Retinal pigment epithelial cell (primary cell): ENCODE measurements at places on chromosomes 3 and 15.

DNA sequence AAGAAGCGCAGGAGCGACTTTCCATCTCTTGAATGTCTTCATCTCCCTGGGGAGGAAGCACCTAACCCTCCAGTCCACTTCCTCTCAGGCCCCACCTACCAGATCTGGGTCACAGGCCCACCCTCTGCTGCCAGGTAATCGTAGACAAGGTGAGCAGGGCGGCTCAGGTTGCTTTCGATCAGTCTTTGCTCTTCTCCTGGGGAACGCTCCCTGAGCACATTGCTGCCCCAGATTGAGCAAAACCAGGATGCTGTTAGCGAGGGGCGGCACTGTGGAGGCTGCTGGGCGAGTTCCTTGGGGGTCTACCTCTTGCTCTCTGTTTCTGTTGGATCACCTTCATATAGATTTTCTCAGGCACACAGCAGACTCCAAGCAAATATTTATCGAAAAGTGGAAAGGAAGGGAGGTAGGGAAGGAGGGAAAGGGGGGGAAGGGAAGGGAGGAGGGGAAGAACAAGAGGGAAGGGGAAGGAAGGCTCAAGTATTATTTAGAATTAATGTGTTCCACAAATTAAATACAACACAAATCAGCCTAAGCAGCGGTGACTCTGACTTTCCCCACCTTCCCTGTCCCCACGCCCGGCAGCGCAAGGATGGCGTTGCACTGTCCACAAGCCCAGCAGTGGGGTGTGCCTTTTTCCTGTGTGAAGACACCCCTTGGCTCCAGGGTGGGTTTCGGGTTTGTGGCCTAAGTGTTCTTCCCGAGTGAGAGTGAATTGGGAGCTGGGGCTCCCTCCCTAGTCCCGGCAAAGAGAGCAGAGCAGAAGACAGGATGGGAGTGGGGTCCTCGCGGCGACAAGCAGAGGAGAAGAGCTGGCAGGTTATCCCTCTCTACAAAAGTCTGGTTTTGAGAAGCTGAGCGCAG is 6.1 kb upstream of the PCSK6 start:
- DNase-seq: no peak

GRCh38 chr3:191087391-191087790 is 111.7 kb upstream of the OSTN start:
- DNase-seq: no peak

- DNase-seq: no peak
These were observed 16.3 kb upstream of the TRAT1 start for GRCh38 chr3:108806316-108806715.

DNA sequence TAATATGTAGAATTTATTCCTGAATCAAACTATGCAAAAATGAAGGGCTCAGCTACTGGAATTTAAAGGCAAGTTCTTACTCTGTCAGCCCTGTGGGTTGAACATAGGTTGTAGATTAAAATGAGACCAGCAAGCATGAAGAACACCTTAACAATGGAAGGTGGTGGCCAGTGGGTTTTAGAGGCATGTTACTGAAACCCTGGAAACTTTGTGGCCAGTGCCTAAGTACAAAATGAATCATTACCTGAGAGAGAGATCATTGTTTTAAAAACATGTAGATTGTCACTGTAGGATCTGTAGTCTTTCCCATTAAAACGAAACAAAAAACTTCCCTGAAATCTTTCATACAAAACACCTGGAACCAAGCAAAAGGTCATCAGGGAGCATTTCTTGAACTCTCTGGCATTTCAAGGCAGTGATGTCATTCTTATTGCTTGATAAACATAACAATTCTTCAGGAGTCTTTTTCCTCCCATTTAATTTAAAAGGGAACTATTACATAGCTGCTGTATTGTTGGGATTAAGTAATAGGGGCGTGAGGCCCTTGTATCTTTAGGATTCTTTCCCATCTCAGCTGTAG is 51.8 kb downstream of the TMEM108 start:
- no peak for DNase-seq

DNA sequence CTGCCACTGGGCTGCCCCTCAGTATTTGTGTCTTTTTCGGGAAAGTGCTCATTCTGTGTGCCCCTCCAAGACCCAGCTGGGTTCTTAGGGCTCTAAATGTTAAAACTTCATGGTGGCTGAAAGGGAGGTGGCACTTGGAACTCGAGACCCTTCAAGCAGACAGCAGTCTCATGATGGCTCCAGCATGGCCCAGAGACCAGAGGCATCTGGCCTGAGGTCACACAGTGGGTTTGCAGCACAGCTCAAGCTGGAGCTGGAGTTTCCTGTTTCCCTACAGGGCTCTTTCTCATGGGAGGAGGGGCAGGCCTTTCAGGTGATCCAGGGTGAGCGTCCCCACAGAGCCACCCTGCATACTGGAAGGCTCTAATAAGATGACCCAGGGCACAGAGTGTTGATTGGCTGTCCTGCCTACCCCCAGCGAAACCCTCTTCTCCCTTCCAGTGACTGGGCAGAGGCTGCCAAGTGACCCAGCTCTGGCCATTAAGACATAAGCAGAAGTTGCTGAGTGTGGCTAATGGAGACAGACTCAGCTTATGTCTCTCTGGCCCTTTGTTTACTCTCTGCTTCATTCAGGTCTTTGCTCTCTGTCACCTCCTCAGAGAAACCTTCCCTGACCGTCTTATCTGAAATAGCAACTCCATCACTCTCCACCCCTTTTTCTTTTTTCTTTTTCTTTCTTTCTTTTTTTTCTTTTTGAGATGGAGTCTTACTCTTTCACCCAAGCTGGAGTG is 166.6 kb upstream of the SMAD3 start:
- no peak for DNase-seq

DNA sequence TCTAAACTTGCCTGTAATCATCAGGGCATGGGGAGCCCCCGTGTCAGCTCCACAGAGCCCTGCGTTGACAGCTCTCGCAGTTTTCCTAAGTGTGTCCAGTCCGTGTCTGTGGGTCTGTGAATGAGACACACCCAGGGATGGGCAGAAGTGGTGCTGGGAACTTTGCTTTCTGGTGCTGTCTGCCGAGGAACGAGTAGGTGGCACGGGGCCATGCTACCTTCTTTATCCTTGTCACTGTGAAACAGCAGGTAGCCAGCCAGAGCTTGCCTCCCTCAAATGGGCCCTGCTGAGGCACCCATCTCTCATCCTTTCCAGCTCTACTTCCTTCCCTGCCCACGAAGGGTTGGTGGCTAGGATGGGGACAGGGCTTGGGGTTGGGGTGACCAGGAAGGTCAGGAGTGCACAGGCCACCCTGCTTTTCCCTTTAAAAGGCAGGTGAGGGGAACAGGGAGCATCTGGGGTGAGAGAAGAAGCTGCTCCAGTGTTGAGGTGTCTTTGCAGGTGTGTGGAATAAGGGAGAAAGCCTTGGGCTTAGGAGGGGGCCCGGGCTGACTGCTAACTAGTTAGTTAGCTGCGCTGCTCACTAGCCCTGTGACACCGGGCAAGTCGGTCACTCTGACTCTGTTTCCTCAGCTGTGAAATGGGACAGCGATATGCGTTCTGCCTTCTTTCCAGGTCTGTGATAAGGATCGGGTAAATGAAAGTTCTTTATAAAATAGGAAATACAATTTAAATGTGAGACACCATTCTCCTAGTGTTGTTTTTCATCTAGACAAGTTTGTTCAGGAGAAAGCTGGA is 27.9 kb downstream of the PDIA5 start:
- no peak for DNase-seq

DNA sequence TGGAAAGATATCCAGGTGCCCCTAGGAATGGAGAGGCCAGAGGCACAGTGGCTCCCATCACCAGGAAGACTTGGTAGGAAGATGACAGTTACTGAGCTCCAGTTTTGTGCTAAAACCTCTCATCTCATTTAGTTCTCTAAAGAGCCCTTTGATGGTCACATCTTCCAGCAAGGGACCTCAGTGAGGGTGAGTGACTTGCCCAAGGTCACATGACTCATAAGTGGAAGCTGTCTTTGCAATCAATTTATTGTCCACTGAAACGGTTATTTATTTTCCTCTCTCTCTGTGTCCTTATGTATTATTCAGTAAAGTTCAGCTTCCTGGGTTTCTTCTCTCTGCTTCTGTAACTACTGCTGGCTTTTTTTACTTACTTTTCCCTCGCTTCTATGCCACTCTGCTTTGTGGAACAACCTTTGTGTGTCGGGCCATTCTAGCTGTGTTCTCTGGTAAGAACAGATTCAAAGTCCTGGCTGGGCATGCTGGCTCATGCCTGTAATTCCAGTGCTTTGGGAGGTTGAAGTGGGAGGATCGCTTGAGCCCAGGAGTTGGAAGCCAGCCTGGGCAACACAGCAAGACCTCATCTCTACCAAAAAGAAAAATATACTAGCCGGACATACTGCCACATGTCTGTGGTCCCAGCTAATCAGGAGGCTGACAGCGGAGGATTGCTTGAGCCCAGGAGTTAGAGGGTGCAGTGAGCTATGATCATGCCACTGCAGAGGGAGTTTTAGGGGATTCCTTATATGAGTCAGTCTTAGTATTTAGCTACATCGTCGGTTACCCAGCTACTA is 55.9 kb downstream of the PDIA5 start:
- DNase-seq: no peak

DNA sequence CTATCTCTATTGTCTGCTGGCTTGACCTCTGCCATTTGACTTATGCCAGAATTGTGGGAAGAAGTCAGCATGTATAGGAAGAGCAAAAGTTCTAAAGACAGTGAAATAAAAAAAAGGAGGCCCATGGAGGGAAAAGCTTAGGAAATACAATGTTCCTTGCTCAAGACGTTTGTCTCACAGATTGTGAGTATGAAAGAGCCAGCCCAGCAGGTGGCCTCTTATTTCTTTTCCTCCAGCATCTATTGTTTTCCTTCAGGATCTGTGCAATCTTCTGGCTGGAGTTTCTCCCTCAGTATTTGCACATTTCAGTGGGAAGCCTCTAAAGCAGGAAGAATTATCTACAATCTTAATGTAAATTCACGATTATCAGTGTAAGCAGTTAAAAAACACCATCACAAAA is 43.7 kb downstream of the ZDHHC3 start:
- DNase-seq: no peak

GRCh38 chr3:195080571-195081151 is 190.3 kb downstream of the XXYLT1 start:
- no peak for DNase-seq

DNA sequence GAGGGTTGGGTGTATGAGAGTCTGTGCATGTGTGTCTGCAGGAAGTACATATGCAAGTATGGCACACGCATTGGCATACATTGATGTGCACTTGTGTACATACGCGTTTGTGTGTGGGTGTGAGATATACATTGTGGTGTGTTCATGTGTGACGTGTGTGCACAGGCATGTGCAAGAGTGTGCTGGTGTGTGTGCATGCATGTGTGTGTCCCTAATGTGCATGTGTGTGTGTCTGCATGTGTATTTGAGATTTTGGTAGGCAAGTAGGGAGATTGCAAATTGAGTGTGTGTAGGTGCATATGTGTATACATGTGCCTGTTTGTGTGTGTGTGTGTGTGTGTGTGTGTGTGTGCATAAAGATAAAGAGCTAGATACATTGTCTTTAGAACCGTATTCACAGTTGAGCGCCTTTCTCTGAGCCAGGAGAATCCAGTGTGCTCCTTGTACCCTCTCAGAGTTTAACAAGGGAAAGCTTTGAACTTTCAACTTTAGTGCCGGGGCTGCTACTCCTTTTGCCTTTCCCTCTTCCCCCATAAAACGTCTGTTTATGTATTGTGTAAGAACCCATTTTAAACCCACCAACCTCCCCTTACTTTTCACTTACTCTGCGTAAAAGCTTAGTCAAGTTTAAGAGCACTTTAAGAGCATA is 152.4 kb upstream of the CHL1 start:
- no peak for DNase-seq

- no peak for DNase-seq
These were observed 449.2 kb upstream of the CFAP20DC start for GRCh38 chr3:59499000-59499399.

- no peak for DNase-seq
These were observed 42.9 kb downstream of the AKAP13 start for GRCh38 chr15:85423256-85423655.

DNA sequence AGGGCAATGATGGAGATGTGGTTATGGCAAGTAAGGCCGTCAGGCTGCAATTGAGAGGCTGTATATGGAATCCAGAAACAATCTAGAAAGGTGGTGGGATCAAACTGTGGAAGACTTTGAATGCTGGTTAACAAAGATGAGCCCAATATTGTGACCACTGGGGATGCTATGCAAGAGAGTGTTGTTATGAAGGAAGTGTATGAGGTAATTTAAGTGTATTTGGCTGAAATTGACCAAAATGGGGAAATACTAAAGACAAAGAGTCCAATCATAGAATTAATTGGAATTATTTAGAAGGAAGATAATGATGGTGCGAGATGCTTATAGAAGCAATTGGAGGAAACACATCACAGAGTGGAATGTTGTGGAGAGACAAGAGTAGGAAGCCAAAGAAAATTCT is 24.5 kb downstream of the BTLA start:
- no peak for DNase-seq

GRCh38 chr15:74327756-74328155 is 39.7 kb downstream of the CYP11A1 start:
- DNase-seq: no peak

DNA sequence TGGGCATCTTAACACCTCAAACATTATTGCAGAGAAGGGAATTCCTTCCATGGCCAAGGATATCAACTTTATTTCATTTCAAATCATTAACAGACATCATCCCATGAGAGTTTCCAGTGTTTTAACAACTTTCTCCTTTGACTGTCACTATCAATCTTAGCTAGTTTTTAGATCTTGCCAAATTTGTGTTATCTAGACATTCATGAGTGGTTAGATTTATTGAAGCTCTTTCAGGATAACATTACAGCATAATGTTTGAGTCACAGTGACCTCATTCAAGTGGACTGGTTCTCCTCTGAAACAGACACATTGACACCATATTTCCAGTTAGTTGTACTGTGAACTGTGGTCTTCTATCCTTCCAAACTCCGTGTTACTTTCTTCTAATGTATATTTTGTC is 8.6 kb upstream of the TNFAIP8L3 start:
- DNase-seq: no peak

GRCh38 chr15:50381438-50381837 is 26.4 kb upstream of the GABPB1 start:
- DNase-seq: no peak

DNA sequence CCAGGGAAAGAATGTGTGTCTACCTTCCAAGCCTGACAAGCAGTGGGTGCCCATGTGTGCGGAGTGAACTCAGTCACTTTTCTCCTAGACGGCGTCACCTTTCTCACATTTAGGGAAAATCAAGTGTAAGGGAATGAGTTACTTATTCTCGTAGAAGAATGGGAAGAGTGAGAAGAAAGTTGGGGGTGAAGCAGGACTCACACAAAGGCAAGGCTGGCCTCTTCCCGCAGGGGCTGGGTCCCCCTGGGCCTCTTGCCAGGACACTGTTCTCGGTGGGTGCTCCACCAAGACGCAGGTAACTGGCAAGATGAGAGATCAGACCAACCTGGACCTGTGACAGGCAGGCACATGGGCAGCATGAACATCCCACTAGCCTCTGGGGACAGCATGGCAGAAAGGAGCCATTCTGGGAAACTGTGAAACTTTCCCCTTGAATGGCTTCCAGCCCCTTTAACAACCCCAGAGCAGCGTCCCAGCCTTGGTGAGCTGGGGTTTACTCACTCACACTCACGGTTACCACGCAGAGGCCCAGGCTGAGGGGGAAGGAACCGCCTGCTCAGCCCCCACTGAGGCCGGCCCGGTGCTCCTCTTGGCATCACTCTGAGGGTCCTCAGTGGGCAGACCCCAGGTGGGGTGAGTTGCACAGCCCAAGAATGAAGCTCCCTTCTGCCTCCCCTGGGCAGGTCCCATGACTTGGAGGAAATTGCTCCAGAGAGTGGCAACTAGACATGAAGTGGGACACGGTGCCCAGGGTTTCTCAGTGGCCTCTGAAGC is 15.0 kb upstream of the SRP14 start:
- DNase-seq: no peak

- no peak for DNase-seq
These were observed 5.8 kb upstream of the TM4SF4 start for GRCh38 chr3:149468504-149469212.

- no peak for DNase-seq
These were observed 202.7 kb upstream of the KBTBD8 start for GRCh38 chr3:66795365-66795764.
